Iris pigment epithelial cell (primary cell): ENCODE measurements at places on chromosomes 7 and 10.

GRCh38 chr7:71708710-71709109, 576.8 kb downstream of the GALNT17 start:
- DNase-seq, result no peak

GRCh38 chr7:9945131-9945530, 1028.5 kb upstream of the PHF14 start:
- DNase-seq, result no peak

- peak; percentile 22 for DNase-seq
These were observed 102.7 kb upstream of the TNRC18 start for GRCh38 chr7:5526100-5526905.

- DNase-seq, result no peak
These were observed 47.5 kb downstream of the USP6NL start for GRCh38 chr10:11563936-11564335.

DNA sequence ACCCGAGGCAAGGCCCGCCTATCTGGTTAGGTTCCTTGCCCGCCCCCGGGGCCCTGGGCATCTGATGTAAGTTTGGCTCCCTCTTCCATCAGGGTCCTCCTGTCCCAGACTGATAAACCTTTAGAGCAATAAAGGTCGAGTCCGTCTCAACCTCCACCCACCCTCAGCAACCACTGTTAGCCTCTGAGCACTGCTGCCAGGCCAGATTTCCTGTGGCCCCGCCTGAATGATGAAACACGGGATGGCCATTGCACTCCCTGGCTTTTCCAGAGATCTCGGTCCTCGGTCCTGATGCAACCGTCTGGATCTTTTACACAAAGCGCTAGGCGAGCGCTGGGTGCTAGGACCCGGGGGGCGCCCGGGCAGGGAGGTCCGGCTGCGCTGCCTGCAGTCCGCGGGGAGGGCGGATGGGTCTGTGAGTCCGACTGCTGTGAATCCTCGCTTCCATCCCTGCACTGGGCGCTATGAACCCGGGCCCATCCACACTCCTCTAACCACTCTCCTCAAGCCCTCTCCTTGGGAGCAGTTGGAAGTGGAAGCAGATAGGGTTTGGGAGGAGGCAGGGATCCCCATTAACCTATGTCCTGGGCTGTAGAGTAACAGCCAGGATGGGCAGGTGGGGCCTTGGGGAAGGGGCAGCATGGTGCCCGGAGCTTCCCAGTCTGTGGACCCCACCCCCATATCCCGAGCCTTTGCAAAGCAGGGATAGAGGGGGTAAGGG, 875 bp upstream of the DDIT4 start:
- peak; percentile 97 for DNase-seq

GRCh38 chr7:82674268-82674667, 230.7 kb upstream of the CACNA2D1 start:
- peak; percentile 62 for DNase-seq

GRCh38 chr10:74871595-74872382, 45.4 kb downstream of the KAT6B start:
- DNase-seq, result no peak

DNA sequence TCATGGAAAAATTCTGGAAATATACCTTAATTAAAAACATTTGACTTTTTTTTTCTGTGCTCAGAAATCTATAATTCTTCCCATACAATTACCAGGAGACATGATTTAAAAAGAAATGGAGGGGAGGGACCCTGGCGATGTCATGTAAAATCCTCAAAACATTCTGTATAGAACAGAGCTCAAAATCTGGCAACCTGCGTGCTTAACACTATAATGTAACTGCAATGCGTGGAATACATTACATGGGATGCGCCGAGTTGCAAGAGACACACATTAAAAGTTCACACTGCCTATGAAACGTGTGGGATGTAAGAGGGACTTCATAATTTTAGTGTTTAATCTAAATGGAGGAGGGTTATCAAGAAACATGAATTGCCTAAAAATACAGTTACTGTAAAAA, 215.0 kb downstream of the GLI3 start:
- no peak for DNase-seq

GRCh38 chr10:129654461-129654860, 187.4 kb downstream of the MGMT start:
- DNase-seq, result no peak

DNA sequence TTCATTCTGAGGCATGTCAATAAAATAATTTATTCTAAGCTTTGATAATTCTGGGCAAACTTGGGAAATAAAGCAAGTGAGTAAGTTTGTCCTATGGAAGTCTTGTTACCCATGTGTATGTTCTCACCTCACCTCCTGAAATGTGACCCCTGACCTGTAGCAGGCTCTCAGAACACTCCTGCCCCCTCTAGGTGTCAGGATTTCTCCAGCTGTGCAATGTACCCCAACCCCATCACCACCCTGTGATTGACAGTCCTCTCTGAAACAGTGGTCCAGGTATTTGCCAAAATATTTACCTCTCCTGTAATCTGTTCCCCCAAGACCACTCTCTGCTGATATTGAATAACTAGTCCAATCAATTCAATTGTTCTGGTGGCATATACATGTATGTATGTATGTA, 122.6 kb upstream of the PTER start:
- DNase-seq, result no peak
